ENCODE measurements at places on chromosomes 1 and 21.
A peak's percentile ranks its signal among the peaks of the same experiment; 100 is the strongest.

DNA sequence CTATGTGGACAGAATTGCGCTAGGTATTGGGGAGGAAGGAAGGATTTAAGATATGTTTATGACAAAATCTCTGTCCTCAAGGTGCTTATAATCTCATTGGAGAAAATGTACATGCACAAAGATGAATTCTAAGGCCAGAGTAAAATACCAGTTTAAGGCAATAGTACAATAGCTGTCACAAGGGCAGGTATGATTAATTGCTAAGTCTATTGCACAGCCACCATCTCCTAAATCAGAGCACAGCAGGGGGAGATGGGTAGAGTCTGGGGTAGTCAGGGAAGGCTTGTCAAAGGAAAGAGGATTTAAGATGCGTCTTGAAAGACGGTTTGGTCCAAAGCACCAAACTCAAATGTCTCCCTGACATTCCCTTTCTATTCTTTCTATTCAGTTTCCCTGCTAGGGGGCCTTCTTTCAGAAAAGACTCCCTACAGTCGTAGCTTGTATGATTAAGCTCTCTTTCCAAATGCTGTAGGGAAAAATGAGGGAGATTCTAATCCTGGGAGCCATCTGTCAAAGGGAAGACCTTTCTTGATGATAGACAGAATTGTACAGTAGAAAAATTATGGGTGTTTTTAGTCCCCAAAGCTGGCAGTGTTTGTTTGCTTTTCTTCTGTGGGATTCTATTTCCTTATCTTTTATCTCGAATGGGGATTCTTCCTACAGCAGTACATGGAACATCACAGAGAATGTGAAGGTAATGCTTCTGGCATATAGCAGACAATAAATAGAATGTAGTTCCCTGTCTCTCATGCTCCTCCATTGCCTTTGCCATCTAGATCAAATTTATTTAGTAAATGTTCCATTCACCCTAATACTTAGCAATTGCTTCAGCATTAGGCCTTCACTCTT lies 107.6 kb upstream of the NFIA start:
- no peak for DNase-seq

DNA sequence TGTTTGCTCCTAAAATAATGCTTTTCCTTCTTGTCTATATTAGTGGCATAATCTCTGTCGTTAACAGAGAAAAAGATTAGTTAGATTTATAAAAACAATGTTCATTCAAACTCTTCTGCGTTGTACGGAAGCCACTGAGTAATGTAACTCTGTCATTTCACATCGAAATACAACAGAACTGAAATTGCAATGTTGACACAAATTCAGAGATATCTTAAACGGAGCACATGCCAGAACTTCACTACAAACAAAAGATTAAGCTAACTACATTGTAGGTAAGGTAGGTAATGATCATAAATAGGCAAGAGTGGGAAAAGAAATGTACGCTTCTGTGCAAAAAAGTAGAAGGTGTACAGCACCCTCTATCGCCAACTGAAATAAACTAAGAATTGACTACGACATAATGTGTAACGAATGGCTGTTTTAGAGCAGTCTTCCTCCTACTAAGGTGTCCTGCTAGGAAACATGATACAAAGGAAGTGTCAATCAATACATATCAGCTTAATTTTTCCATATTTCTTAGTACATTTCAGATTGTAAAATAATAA lies 56.6 kb downstream of the PCNX2 start:
- no peak for DNase-seq

- no peak for DNase-seq
Observed at GRCh38 chr1:43945674-43946235, 995 bp upstream of the IPO13 start.

DNA sequence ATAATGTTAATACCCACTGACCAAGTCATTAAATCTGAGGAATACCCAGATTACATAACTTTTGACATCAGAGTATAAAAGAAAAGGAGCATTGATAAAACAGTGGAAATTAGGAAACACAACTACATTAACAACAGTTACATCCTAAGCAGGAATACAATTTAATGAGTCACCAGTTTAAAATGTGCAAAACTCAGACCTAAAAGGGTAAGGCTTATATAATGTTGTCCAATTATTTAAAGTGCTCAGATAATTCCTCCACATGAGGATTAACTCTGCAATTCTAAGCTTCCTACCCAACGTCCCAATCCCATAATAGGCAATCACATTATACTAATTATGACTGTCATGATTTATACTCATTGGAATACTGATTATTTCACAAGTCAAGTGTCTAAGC lies 50.5 kb downstream of the ABL2 start:
- DNase-seq = peak; percentile 81

GRCh38 chr1:162147760-162148159 lies 78.3 kb downstream of the NOS1AP start:
- no peak for DNase-seq

DNA sequence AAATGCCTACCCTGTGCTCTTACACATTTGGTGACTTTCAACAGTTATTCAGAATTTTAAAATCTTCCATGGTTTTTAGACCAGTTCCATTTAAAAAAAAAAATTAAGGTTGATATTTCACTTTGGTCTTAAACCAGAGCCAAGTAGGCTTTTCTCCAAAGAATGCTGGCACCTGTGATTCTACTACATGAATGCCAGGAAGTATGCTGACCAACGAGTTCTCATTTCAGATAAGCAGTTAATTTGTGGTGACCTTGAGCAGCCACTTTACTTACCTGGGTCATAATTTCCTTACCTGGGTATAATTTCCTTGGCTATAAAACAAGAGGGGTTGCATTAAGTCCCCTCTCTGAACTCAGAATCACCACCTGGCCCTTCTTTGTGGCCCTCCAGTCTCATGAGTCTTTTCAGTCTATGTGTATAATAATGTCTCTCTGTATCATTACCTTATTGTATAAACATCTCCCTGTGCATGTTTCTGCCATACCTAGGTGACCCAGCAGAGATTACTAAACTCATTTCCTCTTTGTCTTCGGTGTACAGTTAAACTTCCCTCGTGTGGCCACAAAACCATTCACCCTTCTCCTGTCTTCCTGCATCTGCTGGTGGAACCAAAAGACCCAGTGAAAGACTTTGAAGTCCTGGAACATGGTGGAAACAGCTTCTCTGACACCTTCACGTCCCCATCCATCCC lies 139.1 kb upstream of the DPT start:
- no peak for DNase-seq

DNA sequence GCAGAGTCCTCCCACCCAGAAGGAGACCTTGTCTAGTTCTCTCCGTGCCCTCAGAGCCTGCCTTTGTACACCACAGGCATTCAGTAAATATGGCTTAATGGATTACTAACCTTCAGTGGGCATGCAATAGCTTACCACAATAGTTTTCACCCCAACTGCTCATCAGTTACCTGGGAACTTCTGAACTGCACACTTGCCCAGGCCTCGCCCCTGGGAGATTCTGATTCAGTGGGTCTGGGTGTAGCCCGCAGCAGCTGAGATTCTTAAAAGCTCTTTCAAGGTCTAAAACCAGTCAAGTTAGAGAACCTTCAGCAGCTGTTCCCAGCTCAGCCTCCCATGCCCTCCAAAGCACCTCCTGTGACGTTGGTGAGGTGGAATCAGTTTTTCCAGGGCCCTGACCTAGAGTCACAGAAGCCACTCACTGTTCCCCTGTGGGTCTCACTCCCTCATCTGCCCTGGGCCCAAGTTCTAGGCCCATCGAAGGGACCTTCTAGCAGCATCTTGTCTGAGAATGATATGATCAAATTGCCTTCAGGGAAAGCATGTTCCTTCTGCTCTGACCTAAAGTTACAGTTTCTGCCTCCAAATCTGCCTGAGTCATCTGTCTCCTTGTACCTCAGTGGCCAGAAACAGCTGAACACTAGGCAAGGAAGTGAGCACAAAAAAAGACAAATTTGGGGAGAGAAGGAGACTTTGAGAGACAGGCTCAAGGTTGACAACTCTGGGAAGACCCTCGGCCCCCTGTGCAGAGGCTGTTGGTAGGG lies 10.8 kb downstream of the ASAP3 start:
- DNase-seq = peak; percentile 38

GRCh38 chr21:42397746-42398394 lies 2.0 kb upstream of the TMPRSS3 start:
- no peak for DNase-seq

- DNase-seq = peak; percentile 57
Observed at GRCh38 chr1:218439541-218440295, 94.6 kb downstream of the TGFB2 start.

DNA sequence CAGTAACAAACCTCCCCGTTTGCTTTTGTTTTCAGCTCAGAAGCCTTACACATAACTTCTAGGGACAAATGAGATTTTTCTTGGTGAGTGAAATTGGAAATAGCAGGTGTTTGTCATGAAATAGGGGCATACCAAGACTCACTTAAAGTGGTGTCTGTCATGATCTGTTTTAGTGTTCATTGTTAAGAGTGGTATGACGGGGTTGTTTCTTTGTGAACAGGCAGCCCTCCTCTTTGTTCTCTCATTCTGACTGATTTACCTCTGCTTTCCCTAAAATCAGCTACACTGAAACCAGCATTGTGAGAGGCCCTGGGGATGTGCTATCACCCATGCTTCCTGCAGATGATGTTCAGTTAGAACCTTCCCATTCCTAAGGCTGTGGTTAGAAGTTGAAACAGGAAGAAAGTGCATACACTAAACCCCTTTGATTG lies 2.5 kb upstream of the ERO1B start:
- no peak for DNase-seq

DNA sequence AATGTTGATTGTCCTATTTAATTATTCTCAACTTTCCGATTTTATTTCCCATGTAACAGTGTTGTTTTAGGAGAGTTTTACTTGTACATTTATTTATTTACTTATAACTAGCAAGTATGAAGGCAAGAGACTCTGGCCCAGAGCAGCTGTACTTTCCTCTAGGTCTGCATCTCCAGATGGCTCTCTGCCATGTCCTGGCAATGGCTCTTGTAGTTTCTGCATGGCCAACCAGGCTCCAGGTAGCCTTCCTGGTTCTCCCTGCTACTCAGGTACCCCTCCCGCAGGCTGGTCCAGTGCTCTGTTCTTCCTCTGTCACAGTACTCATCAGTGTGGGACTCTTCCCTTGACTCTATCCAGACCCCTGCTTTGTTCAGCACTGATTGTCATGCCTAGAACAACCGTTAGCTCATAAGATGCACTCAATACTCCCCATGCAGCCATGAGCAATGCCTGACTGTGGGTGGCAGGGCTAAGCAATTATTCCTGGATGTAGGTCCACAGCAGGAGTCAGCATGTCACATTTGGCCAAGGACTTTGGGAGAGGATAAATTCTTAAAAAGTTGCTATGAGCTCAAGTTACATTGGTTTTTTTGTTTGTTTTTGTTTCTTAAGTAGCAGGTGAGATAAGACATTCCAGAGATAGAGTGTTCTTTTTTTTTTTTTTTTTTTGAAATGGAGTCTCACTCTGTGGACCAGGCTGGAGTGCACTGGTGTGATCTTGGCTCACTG lies 10.9 kb upstream of the IL20 start:
- no peak for DNase-seq

DNA sequence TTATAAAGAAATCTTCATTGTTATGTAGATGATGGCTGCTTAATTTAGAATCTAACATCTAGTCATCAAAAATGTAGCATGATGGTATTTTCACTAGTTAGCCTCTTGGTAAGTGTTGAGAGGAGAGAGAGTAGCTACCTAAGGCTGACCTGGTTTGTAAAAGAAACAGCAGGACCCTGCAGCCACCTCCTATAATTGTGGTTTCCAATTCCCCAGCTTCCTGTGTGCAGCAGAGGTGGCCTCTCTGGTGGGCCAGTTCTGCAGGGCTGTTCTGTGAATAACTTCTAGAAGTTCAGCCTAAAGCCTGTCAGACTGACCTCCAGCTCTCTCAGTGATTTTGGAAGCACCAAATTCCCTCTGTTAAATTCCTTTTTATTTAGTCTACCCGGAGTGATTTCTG lies 246.4 kb upstream of the LRRC7 start:
- no peak for DNase-seq

DNA sequence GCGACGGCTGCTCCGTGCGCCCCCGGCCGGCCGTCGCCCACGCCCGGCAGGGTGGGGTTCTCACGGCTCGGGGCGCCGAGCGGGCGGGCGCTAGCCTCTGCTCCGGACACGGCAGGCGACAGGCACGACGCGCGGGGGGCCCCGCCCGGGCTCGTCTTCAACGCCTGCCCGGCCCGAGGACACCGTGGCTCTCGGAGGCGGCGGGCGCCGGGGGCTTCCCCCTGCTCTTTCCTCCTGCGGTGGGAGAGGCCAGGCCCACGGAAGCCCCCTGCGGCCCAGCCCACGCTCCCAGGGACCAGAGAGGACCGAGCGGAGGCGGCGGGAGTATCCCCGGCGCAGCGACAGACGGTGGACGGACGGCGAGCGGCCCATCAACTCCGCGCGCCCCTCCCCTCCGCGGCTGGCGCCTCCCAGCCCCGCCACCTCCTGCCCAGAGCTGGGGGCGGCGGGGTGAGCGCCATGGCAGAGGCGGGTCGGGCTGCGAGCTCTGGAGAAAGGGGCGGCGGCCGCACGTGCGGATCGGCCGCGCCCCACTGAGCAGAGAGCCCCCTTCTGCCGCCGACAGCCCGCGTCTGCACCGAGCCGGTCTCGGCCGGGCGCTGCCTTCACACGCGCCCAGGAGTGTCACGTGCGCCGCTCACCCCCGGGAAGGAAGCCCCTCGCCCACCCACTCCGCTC lies at the start of the genes SHE and TDRD10:
TSS of gene SHE (minus strand) at position 347 of the 678 bp plus-strand sequence. CDS start 386 bp downstream, outside the sequence.
TSS of gene TDRD10 (plus strand) at position 154 of the 678 bp plus-strand sequence. CDS start 4,685 bp downstream, outside the sequence.
- no peak for DNase-seq

DNA sequence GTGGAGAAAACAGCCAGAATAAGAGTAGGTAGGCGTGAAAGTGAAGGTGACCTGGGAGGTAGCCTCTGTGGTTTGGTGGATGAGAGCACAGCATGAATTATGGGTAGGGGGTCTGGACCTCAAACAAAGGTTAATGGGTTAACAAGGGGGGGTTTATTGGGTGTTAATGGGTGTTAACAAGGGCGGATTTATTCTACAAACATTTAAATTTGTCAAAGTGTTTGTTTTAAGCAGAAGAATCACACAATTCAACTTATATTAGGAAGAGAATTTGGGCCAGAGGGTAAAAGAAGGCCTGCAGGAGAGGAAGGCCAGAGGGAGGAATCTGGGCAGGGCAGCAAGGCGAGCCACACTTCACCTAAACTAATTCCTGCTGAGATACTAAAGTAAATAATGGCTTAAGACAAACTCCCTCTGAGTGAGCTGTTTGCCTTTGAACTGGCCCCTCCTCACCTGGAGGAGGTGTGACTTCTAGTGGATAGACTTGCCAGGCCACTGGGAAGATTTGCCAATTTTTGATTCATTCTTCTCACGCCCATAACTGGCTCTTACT lies 191.7 kb downstream of the GIPC2 start:
- no peak for DNase-seq
